ENCODE measurements at places on chromosomes 4 and X.

DNA sequence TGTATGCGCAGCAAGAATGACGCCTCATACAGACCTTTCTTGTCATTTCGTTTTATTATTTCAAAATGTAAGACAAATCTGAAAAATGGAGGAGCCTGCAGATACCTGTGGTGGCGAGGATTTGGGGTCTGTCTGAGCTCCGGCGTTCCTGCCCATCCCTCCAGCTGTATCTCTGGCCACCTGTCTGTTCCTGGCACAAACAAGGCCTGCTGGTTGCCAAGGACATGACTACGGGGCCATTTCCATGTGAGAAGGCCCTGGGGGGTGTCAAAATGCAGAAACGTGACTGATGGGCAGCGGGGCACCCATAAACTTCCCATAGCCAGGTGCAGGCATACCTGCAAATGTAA is 591 bp upstream of the TSPAN7 start:
- DNase-seq, result no peak

- no peak for DNase-seq
Measured at GRCh38 chrX:116232833-116233232, 62.3 kb downstream of the AGTR2 start.

DNA sequence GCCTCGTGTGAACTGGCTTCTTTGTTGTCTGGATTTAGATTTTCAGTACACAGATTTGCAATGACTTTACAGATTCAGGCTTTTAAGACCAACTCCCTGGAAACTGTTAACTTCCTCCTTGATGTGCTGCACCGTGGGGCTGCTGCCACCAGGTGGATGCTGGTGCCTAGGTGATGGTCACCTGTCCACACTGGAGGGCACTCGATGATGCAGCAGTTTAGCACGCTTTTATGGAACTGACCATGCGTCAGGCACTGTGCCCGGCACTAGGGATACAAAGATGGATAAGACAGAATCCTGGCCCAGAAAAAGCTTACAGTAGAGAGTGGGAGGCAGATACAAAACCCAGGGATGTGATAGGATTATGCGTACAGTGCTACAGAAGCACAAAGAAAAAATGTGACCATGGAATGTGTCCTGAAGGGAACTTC is 180.7 kb downstream of the CEP135 start:
- peak; percentile 61 for DNase-seq

DNA sequence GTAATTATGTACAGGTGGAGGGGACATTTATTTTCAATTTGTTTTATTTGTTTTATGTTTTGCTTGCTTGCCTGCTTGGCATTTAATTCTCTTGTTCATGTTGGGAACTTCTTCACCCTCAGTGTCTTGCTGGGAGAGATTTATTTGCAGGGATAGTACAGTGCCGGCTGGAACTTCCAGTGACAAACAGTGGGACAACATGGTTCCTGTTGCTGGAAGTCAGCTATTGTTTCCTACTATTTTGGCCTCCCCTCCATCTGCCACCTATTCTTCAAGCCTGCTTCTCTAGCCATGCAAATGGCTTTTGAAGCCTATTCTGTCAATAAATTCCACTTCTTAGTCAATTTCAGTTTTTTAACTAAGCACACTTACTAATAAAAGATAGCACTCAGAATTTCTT is 105.4 kb upstream of the BANK1 start:
- no peak for DNase-seq

DNA sequence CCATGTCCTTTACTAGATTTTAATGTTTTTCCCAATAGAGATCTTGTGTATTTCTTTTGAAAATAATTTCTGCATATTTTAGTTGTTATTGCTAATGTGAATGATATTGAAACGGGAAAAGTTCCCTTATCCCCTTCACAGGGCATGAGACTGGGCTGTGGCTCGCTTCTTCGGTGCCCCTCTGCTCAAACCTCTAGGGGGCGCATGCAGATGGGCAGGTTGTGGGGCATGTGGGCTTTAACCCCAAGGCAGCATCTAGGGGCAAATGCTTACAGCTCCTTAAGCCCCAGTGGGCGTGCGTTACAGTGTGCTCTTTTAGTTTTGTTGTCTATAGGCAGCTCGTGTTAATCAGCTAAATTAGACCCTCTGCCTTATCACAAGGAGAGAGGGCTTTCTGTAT is 194.7 kb downstream of the OPHN1 start:
- DNase-seq, result no peak

- DNase-seq, result no peak
Measured at GRCh38 chr4:2689114-2689513, 67.0 kb downstream of the TNIP2 start.

GRCh38 chr4:32841217-32841616 is 2121.0 kb downstream of the PCDH7 start:
- no peak for DNase-seq

DNA sequence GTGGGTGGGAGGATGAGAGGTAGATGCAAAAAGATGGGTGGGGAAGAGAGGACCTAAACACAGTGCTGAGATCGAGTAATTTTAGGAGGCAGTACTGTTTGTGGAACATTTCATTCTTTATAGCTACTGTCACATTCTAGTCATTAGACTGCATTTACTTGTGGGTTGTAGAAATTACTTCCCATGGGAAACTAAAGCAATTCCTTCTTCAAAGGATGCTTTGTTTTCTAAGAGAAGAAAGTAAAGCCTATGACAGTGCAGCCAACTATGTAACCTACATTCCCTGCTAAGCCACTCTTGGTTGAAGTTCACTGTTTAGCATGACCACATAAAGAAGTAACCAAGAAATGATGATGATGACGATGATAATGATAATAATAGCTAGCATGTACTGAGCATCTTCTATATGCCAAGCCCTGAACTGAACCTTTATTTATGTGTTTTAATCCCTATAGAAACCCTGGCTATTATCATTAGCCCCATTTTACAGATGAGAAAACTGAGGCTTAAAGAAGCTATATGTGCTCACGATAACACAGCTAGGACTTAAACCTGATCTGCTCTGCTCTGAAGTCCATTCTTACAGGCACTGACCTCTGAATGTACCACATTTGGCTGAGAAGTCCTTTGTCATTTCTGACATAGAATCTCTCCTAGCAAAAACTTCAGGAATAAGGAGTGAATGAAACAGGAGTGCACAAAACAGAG is 114.5 kb upstream of the KIT start:
- no peak for DNase-seq

GRCh38 chr4:77669946-77670590 is 64.4 kb downstream of the CXCL13 start:
- DNase-seq, result no peak

GRCh38 chr4:152000518-152000917 is 239.7 kb upstream of the GATB start:
- DNase-seq, result no peak

- no peak for DNase-seq
Measured at GRCh38 chrX:68273887-68274286, 159.4 kb downstream of the OPHN1 start.

DNA sequence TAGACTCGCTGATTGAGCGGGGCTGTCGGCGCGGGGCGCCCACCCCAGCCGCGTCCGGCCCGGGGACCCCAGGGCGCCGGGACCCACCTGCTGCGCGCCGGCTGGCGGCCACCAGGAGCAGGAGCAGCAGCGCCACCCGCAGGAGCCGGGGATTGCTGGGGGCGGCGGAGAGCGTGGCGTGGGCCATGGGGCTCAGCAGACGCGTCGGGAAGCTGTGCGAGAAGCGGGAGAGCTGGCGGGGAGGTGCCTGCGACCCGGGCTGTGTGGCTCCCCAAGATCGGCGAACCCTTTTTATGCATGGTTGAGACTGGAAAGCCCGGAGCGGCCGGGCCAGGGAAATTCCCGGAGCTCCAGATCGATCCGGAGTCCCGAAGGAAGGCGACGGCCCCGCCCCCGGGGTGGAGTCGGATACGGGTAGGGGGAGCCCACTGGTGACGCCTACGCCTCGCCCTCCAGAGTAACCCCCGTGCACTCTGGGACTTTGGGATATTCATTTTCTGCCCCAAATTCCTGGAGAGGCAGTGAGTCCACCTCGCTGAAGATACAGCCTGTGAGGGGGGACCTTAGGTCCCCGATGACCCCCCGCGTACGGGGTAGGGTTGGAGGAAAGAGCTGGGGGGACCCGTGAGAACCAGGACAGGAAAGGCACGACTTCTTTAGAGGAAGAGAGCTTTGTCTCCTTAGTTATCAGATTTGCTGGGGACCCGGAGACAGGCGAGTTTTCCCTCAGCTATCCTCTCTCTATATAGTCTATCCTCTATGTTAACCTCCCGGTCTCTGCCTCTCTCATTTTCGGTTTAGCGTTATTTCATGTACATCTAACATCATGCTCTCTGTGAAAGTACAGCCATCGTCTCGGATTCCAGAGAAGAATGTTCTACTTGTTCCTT is at the start of gene CXCL3:
CXCL3 (minus strand) TSS at position 265 of the 890 bp plus-strand sequence; CDS start at position 187, 78 bp downstream.
- peak; percentile 69 for DNase-seq

DNA sequence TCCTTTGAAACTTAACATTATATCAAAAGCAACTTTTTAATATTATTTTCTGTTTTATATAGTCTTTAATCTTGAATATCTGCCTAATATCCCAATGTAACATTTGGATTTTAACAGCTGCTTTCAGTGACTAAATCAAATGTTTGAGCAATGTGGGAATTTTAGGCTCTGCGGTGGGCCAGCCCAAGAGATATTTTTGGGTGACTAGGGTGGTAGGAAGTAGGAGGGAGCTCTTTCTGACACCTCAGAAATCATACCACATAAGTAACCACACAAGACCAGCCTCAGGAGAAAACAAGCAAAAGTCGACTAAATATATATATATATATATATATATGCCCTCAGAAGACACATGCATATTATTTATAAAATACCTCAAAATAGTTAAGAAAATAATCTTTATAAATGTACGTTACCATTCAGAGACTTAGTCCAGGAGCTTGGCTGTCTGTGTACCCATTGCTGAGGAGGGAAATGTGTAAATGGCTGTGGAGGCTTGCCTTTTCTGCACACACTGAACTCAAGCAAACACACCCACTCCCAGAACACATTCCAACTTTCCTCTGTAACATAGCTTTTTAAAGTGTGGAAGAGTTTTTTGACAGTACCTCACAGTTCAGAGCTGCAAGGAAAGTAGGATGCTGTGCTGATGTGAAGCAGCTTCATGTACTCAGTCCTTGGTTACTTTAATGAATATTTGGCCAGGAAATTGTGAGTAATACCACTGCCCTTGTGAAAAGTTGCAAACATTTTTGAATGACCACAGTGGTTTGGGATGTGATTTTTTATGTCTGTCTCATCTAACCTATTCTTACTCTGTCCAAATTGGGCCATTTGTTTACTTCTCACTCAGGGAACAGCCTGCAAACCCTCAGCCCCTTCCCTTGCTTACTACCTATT is at the start of gene RTL3:
RTL3 (minus strand) TSS at position 484 of the 900 bp plus-strand sequence. CDS start 908 bp downstream, outside the sequence.
- DNase-seq, result no peak

DNA sequence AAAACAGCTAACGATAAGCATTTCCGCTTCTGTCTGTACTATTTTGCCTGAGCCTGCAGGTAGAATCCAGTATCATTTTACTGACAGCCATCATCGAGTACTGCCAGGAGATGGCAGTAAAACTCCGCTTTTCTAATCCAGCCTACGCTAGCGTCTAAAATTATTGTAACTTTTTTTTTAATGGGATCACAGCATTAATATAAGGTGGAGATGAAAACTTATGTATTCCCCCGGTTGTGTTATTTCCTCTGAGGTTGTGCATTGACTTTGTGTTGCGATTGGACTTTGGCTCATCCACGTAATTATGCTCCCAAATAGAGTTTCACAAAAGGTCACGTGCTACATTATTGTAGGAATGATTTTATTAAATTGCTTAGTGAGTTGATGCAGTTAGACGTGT is 248.1 kb downstream of the C4orf33 start:
- DNase-seq, result peak; percentile 61

- DNase-seq, result no peak
Measured at GRCh38 chr4:61763682-61764081, 563.6 kb downstream of the ADGRL3 start.

- DNase-seq, result no peak
Measured at GRCh38 chrX:149392921-149393320, 112.2 kb downstream of the IDS start.

DNA sequence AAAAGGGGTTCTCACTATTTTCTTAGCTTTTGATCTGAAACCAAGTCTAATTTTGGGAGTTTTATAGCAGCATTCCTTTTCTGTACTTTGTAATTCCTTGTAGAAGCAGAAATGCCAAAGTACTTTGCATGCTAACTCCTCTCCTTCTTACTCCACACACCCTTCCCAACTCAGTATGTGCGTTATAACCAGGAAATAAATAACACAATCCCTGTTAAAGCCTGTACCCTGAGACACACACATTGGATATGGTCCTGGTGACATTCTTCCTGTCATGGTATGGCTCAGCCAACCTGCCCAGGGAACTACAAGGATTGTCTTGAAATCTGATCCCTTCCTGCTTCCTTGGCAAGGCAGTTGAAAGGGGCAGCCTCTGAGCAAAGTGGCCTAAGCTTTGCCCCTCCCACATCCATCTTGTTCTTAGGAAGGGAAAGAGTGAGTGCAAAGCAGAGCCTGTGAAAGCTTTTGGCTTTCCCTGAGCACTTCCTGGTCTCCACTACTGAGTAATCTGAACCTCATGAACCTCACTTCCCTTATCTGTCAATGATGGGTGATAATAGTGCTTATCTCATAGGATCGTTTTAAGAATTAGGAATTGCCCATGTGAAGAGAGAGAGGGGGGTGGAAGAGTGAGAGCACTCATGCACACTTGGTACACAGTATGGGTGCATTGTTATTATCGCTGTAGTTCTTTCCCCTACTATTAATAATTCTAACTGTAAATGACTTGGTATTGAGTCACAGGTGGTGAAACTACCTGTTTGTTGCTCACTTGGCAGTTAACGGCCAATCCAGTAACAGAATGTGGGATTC is 109.3 kb downstream of the AFF2 start:
- no peak for DNase-seq

DNA sequence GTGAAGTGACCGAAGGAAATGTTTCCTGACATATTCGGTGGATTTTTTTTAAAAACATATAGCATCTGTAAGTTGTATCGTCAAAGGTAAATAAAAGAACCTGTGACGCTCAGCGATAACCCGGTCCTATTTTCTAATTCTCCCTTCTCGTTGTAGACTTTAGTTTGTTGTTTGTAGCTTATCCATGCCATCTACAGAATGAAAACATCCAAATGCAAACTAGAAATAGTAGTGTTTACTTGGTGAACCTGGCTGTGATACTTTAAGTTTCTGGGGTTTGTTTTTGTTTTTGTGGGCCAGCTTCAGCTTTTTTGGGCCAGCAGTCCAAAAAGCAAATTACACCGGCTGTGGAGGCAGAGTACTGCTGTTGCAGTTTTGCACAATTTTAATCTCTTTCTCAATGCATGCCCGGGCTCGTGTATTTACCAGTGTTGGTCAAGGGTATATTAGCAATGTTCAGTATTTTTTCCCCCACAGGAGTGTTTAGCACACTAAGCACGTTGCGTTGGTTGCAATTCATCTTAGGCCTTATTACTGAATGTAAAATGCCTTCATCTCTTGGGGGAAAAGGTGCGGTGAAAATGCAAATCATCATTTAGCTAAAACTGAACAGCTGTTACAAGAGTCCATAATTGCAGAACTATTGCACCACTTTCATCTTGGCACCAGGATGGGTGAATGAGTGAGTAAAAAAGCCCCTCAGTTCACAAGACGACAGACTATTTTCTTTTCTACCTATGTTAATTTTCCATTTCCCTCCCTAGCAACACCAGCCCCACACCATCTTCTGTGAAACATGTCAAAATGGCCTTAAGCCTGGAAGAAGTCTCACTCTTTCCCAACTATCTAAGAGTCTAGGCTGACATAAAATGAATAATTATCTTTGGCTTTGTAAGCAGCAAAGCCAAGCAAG is 1.7 kb upstream of the CNOT6L start:
- DNase-seq, result peak; percentile 71
